ENCODE measurements at places on chromosomes 6 and 20. TPM values are rescaled to one million over a fixed set of nuclear protein-coding genes. Genes with fewer than 3 reads are reported as not detected.

DNA sequence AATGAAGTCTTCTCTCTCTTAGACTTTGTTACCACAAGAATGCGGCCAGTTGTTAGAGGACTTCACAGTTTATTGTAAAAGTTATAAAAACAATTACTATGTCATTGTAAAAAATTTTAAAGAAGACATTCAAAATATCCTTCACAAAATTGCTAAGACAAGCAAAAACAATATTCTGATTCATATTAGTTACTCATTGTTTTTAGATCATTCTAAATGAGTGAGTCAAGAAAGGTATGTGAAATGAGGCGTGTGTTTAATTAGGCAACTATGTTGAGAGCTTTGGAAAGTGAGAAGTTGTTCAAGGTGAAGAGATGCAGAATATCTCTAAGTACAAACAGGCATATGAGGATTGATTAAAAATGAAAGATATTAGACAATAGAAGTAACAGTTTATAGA lies 875.3 kb downstream of the EYS start:
- no peak for DNase-seq
- no peak overlapping the region for H3K27ac ChIP-seq
- no peaks in the 10 kb centered on the region for H3K36me3 ChIP-seq

- no peak overlapping the region for H3K4me3 ChIP-seq
- H3K4me1 ChIP-seq: peaks cover 5% of the 10 kb centered on the region
- DNase-seq: no peak
- H3K36me3 ChIP-seq: no peaks in the 10 kb centered on the region
- no peaks in the 10 kb centered on the region for H3K27me3 ChIP-seq
Measured at GRCh38 chr20:17709361-17710293, 9.9 kb downstream of the BANF2 start.

GRCh38 chr6:159988983-159989454 lies 20.1 kb downstream of the IGF2R start:
- no peak for DNase-seq
- H3K4me1 ChIP-seq: peaks cover 26% of the 10 kb centered on the region
- no peak overlapping the region for H3K4me3 ChIP-seq
- no peaks in the 10 kb centered on the region for H3K36me3 ChIP-seq
- no peaks in the 10 kb centered on the region for H3K27me3 ChIP-seq
- no peak overlapping the region for H3K27ac ChIP-seq

Gene SPINT3
- not detected for total RNA-seq

Gene PNLDC1
- total RNA-seq: not detected

Gene SPAG4
- total RNA-seq: 4.5 TPM

Gene RAD21L1
- total RNA-seq: not detected

DNA sequence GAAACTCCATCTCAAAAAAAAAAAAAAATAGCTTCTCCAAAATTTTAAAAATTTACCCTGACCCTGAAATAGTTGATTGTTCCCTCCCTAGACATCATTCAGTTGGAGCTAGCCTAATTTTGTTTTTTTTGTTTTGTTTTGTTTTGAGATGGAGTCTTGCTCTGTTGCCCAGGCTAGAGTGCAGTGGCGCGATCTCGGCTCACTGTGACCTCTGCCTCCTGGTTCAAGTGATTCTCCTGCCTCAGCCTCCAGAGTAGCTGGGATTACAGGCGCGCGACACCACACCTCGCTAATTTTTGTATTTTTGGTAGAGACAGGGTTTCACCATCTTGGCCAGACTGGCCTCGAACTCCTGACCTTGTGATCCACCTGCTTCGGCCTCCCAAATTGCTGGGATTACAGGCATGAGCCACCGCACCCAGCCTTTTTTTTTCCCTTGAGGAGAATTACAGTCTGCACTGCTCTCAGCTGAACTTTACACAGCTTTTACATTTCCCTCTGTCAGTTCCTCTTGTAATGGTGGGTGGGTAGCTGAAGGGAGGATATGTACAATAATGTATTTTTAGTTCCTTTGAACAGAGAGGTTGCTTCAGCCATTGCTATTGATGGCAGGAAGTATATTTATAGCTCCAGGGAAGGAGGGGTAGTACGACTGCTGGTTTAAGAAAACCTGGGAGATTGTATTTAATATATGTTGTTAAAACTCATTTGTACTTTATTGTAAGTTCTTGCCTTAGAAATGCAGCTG lies 27.7 kb downstream of the PTPRA start:
- peaks cover 19% of the 10 kb centered on the region for H3K4me1 ChIP-seq
- H3K27ac ChIP-seq: no peak overlapping the region
- H3K4me3 ChIP-seq: no peak overlapping the region
- H3K27me3 ChIP-seq: no peaks in the 10 kb centered on the region
- no peak for DNase-seq

GRCh38 chr6:33981421-33981820 lies 164.5 kb downstream of the GRM4 start:
- H3K27ac ChIP-seq: no peak overlapping the region
- DNase-seq: no peak
- no peaks in the 10 kb centered on the region for H3K36me3 ChIP-seq
